ENCODE measurements at places on chromosomes 13 and 19.

DNA sequence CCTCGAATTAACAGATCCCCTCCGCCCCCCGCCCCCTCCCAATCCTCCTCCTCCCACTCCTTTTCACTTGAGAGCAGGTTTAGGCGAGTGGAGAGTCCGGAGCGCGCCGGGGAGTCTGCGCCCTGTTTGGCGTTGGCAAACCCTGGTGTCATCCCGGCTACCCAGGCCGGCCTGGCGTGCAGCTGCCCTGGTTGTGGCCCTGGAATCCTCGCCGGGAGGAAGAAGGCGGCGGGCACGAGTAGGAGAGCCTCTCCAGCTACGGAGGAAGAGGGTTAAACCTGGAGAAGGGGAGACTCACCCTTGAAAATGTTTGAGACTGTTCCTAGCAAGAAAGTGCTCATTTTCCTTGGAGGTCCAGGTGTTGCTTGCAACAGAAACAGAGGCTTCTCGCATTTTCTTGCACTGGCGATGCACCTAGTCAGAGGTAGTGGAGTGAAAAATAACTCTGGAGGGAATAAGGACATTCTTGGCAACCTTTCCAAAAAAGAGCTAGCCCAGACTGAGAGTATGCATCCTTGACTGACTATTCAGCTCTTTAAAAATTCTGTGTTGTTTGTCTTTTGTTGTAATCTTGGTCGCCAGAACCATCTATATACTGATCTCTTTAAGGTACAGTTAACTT is 1.3 kb upstream of the SOX21 start:
- no peak for DNase-seq

DNA sequence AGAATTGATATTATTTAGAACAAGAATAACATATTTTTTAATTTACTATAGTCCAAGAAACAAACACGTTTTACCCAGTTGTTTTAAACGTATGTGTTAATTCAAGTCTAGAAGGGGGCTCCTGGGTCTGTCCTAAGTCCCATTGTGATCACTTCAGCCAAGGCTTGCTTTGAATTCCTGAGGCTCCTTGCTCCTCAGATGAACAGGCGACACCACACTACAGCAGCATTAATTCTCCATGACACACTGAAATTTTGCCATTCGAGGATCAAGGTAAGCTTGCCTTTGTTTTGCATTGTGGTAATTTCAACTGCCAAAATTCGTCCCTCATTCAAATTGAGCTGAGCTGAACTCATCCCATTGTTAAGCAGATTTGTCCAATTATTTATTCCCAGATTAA is 1442.6 kb downstream of the SLITRK5 start:
- DNase-seq: no peak

- no peak for DNase-seq
Observed at GRCh38 chr19:36436531-36436930, 18.1 kb upstream of the ZFP82 start.

DNA sequence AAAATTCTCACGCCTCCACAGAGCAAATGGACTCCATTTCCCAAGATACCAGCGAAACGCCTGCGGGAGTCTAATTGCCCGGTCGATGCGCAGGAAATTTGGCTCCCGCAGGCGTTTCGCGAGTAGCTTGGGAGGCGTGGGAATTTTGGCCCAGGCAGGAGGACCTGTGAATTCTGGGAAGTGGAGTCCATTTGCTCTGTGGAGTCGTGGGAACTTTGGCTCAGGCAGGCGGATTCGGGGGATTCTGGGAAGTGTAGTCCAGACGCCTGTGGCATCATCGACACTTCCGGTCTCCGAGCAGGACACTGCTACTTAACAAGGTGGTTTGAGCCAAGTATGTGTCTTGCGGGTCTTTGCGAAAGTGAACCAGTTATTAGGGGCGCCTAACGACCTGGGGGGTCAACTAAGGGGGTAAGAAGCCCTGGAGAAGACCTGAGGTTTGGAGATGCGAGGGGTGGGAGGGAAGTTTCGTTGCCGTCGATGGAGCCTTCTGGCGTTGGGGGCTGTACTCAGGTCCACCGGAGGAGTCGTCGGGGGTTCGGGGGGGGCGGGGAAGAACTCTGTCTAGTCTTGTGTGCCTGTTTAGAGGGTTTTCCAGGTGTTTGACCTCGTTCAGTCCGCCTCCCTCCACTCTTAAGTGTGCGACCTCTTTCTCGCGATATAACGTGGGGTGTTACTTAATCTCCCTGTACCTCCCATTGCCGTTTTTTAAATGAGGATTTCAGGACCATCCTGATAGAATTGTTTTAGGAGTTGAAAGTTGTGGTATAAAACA is at the start of gene ZNF155:
Gene ZNF155 (plus strand): TSS at position 277 of the 775 bp plus-strand sequence. CDS start 4,356 bp downstream, outside the sequence.
- peak; percentile 94 for DNase-seq

- DNase-seq: no peak
Observed at GRCh38 chr19:43300206-43300605, 30.9 kb upstream of the PSG9 start.

- DNase-seq: no peak
Observed at GRCh38 chr13:23901365-23901764, 4.1 kb upstream of the C1QTNF9B start.

DNA sequence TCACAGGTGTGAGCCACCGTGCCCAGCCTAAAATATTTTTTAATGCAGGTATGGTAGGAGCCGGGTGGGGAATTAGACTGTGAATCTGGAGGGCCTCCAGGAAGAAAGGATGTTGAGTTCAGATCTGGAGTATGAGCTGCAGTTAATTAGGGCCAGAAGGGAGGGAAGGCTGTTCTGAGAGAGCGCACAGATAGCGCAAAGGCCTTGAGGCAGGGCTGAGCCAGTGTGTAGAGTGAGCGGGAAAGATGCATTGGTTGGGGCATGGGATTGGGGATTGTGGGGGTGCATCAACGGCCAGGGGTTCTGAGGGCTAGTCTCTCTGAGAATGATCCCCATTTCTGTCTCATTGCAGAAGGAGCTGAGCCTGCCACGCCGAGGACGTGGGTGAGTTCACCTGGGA is 9.7 kb downstream of the MAST3 start:
- no peak for DNase-seq

- no peak for DNase-seq
Observed at GRCh38 chr19:35986664-35987570, 8.1 kb upstream of the SDHAF1 start.

DNA sequence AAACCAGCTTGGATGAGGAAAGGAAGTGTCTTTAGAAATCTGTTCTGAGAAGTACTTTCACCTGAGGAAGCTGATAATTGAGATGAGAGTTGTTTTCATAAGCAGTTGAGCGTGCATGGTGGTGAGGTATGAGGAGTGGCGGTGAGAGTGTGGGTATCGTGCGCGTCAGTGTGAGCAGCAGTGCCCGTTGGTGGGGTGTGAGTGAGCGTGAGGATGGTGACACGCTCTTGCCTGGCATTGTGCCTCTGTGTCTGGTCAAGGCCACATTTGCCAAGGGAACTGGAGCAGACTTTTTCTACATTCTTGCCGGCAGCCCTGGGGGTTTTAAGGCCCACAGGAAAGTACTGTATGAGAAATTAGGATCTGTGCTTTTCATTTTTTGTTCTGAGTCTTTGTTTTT is 36.5 kb upstream of the TEX29 start:
- no peak for DNase-seq

- no peak for DNase-seq
Observed at GRCh38 chr19:6260376-6260775, 19.4 kb downstream of the MLLT1 start.

DNA sequence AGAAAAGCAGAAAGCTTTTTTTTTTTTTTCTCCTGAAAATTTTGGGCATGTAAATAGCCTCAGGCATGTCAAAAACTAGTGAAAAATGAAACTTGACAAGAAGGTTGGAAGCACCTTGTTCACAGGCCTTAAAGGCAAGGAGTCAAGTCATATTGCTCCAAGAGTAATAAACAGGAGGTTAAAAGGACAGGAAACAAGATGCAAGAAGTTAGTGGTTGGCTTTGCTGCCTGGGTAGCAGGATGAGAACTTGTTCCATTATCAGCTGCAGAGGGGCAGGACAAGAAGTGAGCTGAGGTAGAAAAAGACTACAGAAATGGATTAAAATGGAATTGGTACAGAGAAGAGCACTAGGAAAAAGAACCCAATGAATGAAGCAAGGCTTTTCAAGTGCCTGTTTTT is 242.6 kb downstream of the DCT start:
- no peak for DNase-seq

GRCh38 chr19:44677019-44677811 is 5.9 kb downstream of the CEACAM19 start:
- peak; percentile 40 for DNase-seq

DNA sequence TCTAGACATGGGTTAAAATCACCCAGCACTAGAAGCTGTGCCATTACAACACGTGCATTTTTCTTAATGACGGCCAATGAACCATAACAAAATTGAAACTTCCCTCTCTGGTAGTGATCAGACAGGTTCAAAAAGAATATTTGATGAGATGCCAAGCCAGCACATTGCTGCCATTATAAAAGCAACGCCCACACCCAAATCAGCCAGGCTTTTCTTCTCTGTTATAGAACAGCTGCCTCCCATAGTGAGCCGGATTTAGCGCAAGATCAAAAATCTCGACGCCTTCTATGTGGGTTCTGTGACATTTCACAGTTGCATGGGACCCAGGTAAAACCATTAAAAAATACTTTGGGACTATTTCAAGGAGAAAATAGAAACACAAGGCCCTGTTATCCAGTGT is 1158.0 kb downstream of the EFNB2 start:
- no peak for DNase-seq

DNA sequence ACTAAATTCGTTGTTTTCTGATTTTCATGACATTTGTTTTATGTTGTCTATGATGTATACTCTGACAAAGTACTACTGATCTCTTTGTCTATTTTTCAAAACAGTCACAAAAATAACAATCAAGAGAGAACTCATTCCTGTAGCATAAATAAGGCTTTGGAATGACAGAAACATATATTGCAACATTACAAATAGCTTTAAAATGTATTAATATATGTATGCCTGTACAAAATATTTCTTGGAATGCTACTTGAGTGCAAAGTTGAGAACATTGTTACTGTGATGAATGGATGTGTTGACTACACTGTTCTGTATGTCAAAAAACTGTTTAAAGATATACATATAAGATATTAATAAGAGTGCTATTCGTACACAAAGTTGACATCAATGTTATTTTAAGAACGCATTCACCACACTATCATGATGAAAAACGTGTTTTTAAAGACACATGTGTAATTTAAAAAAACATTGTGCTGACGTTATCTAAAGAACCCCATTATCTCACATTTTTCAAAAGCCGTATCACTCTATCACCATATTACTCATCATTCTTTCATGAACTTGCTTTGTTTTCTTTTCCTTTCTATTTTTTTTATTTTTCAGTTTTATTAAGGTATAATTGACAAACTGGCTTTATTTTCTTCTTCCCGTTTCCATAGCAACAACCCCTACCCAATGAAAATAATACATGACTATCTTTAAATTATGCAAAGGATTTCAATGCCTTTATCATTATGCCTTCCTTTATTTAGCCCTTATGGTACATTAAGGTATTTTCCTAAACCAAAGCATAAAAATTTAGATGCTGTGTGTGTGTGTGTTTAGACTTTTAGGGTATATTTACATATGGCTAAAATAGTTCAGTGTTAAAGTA is 918.8 kb downstream of the SLITRK1 start:
- no peak for DNase-seq

- peak; percentile 69 for DNase-seq
Observed at GRCh38 chr19:7159105-7159933, 89.8 kb downstream of the ZNF557 start.

GRCh38 chr19:45118106-45118505 is 25.1 kb downstream of the PPP1R37 start:
- DNase-seq: no peak

GRCh38 chr19:32343550-32344262 is 1.7 kb upstream of the ZNF507 start:
- DNase-seq: no peak

DNA sequence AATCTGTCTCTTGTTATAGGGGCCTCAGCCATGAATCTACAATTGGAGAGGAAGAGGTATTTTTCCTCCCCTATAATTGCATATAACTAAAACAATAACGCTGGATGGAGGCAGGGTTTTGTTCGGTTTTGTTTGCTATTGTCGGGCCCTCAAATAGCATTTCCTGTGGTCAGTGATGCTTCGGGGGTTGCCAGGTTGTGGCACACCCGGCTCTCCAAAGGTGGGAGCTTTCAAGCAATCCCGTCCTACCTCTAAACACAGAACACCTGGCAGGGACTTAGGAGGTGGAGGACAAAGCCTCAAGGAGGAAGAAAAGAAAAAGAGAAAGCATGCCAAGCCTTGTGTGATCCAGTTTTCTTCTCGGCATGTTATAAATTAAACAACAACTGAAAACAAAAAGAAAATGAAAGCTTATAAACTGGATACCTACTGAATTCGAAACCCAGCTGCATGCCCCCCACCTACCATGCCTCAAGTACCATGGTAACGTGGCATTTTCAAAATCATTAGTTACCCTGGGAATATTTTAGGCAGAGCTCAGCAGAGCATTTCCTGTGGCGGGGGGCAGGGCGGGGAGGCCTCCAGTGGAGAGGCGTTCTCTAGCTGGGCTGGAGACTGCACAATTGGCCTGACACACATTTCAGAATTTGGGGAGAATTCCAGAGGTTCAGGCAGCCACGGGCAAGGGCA is 213.8 kb downstream of the DCLK1 start:
- no peak for DNase-seq

GRCh38 chr13:93116809-93117208 is 109.8 kb upstream of the GPC6 start:
- DNase-seq: no peak

DNA sequence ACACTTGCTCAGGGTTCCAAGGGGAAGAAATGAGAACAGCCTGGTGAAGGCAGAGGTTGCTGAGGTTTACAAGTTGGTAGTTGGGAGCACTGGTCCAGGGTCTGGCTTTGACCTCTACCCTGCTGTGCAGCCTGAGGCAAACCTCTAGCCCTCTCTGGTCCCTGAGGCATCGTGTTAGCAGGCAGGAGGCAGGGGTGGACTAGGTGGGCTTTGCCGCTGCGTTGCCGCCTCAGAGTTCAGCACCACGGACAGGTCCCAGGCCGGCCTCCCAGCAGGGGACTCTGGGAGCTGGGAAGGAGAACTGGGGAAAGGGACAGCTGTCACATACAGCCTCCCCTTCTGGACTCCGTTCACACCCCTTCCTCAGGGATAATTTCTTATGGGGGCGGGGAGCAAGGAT is 3.1 kb downstream of the NCAN start:
- no peak for DNase-seq

DNA sequence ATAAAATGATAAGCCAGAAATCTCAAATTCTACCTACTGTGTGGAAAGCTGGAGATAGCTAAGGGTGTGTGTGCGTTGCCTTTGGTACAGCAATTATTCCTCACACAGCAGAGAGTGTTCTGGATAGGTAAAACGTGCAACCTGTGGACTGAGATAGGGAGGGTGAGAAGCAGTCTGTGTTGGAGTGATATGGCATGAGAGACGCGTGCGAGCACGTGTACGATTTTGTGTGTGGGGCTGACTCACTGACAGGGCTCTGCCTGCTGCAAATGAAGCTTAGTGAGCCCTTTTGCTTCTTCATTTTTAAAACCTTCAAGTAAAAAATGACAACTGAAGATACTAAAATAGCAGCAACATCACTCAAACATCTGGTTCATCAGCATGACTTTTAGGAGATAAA is 35.7 kb upstream of the SLC10A2 start:
- DNase-seq: no peak

All from fibroblast of skin of left biceps (primary cell).